ENCODE measurements at places on chromosomes 6 and 20.

DNA sequence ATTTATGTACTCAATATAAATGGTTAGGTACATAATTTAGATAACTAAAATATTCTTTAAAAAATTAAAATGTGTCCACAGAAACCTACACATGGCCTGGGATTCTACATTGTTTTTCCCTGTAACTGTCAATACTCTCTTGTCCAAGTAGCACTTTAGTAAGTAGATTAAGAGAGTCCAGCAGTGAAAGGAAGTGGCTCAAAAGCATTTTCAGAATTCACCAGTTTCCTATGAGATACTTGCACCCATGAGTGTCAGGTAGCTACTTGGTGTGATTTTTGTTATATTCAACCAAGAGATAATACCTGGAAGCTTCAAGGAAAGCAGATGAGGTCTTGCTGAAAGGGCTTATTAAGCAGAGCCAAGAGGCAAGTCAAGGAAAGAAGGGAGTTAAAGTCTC, 126.3 kb downstream of the FYN start:
- no peak for DNase-seq

DNA sequence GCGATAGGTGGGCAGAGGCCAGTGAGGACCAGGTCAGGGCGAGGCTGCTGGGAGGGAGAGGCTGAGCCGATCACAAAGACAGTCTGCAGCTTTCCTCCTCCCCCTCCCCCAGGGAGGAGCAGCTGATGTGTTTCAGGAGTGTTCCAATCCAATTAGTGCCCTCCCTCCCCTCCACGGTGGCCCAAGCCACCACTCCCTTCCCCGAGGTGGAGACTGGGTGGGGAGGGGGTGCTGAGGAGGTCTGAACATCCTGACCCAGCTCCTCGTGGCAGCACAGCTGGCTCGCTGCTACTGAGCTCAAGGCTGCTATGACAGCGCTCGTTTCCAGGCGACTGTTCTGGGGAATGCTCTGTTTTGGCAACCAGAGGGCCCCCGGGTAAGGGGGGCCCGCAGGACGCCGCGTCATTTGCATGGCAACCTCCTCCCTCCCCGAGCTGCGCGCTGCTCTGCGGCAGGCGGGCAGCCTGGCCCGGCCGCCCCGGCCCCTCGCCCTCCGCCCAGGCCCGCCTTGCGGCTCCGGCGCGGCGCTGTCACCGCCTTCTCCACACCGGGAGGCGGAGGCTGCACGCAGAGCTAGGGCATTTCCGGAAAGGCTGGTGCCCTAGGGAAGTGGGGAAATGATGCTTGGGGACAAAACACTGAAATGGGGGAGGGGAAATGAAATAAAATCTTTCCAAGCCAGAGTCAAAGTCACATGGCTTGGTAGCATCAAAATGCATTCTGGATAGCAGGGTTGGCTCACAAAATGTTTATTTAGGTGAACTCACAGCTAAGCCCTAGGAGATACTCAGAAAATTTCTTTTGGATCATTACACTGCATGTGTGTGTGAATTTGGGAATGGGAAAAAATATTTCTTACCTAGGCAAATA, 67.4 kb upstream of the PIM1 start:
- DNase-seq = peak; percentile 84

DNA sequence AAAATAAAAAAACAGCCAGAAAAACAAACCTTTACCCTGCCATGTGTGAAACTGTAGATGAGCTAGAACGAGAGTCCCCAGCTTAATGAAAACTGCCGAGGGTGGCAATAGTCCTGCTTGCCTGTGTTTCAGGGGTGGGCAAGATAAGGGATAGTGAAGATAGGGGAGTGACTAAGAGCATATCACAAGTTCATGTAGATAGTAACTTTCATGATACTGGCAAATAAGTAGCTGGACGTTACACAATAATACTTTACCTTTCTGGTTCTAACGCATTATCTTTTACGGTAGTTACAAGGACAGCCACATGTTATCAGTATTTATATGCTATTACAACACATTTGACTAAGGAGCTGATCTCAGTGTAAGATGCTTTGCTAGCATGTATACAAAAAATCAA, 9.3 kb upstream of the FBXO9 start:
- DNase-seq = no peak

DNA sequence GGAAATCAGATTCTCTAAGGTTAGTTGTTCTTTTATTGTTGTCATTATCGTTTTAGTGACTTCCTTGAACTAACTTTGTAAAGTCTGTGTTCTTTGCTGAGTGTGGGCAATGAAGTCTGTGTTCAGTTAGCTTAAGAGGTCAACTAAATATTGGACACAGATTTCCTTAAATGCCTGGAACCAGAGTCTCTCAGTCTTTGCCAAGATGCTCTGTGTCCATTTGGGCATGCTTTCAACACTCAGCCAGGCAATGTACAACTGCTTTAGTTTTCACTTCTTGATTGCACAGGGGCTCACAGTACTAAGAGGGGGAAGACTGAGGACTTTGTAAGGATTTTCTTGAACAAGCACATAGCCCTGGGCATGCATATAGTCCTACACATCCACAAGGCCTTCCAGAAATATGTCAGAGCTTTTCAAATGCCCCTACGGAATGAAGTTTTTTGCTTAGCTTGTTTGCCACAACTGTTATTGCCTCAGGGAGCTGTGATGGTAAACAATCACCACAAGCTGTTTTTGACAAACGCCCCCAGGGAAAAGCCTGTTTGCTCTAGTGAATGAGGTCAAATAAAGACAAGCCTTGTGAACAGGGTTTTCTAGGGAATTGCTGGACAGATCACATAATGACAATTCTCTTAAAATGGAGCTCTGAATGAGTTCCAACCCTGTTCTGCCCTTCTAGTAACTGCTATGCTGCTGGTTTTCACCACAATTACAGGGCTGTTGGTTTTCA, 82.5 kb downstream of the B3GAT2 start:
- no peak for DNase-seq

GRCh38 chr6:106626485-106626884, 2.8 kb downstream of the RTN4IP1 start:
- no peak for DNase-seq

DNA sequence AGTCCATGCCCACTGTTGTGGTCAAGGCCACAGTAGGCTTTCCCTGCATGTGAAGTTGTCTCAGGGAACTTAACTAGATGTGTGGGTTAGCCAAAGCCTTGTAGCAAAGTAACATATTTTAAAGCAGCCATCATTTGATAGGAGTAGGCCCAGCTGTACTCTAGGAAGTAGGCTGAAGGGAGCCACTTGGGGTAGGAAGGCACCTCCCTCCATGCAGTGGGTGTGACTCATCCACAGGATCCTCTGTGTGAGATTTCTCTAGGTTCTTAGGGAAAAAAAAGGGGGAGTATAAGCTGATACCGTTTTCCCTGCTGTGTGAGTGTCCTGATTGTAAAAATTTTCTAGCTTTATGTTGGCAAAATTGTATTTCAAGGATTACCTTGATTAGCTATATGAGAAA, 44.7 kb downstream of the VAPB start:
- no peak for DNase-seq

Data from CD4-positive, alpha-beta T cell treated with Interleukin-12 subunit alpha and Interleukin-12 subunit beta, for 1 hour (primary cell).